NCI-H82 (cell line): ENCODE measurements at places on chromosomes 16 and 17.
A peak's percentile ranks its signal among the peaks of the same experiment; 100 is the strongest.

DNA sequence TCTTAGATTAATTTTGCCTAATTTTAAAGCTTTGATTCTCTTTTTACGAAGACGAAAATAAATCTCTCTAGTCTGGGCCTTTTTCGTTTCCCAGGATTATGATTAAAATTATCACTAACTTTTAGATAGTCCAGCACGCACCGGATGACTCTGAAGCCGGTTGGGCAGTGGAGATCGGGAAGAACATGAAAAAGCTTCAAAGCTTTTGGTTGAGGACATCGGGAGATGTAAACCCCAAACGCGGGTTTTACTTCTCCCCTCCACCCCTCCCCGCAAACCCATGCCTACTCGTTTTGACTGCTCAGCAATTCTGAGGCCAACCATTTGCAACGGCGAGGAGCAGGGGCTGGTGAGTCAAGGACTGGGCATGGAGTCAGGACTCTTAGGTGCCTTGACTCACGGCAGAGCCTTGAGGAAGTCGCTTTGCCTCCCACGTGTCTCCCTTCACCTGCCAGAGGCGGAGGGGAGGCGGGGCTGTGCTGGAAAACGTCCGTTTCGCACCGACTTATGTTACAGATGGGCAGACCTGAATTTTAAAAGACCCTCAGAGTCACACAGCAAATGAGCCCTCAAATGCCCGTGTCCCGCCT lies 989 bp upstream of the DUSP14 start:
- peak; percentile 62 for DNase-seq

DNA sequence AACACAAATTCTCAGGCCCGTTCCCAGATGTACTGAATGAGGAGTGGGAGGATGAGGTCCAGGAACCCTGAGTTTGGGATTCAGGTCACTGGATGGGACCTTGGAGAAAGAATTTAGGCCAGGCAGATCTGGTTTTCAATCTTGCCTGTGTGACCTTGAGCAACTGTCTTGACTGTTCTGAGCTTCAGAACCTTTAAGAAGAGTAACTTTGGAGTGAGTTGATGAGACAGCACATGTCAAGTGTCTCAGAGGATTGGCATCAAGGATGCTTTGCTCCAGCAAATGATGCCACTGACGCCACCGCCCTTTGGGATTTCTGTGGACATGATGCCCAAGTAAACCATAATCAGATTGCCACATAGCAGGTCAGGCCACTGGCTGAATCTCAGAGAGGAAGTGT lies 56.2 kb upstream of the DNAJA2 start:
- no peak for DNase-seq

GRCh38 chr16:27811881-27812280 lies 251.6 kb downstream of the GSG1L start:
- DNase-seq, result no peak

- DNase-seq, result peak; percentile 68
These were observed 7.9 kb upstream of the SLFN14 start for GRCh38 chr17:35568561-35568960.

GRCh38 chr17:33688771-33689170 lies 395.7 kb upstream of the ASIC2 start:
- DNase-seq, result no peak

GRCh38 chr16:27646806-27647205 lies 96.9 kb downstream of the KATNIP start:
- no peak for DNase-seq

- DNase-seq, result no peak
These were observed 21.2 kb upstream of the PHAF1 start for GRCh38 chr16:67088551-67088950.

DNA sequence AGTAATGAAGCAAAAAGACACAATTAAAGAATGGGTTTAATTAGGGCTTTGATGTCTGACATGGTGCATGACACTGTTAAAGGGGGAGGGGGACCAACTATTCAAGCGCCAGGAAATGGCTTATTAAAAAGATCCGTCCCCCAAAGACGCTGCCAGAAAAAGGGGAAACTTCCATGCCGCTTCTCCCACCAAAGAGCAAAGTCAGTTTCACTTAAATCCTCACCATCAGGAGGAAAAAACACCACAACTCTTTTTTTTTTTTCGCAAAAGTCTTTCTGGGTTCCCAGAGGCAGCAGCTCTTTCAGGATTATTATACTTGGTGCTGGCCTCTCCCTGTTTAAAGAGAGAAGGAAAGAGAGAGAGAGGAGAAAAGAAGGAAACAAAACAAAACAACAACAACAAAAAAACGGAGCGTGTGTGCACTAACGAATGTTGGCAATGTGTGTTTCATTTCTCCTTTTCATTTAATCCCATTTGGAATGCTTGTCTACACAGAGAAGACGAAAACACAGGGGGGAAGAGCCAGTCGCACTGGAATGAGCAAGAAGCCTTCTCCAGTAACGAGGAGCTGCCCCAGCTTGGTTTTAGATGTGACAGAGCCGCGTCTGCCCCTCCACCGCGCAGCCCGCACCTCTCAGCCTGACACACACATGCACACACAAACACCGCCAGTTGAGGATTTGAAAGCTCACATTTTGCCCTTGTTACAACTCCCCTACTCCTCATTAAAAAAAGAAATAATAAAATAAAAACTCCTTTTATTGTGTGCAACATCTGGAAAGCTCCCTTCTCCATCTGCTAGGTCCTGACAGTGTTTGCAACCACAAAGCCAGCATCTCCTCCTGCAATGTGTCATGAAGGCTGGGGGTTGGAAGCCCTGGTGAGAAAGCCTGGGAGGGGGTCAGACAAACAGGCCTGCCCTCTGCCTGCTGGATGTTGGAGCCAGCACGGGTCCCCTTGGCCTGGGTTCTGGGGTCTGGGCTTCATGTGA lies 32.7 kb upstream of the AXIN2 start:
- peak; percentile 15 for DNase-seq

DNA sequence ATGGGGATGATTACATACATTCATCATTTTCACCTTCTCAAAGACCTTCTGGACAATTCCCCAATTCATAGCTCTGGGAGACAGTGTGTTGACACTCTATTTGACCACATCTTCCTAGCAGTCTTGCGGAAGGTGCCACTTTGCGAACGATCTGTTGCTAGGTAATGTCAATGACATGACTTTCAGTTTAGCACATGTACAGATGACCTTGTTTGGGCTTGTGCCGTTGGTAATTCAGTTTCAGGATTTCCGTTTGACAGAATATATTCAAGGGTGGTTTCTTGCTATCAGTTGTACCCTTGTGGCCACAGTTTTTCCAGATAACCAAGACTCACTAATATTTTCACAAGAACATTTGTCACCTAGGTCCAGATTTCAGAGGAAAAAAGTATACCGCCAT lies 478.2 kb downstream of the WWOX start:
- DNase-seq, result no peak

DNA sequence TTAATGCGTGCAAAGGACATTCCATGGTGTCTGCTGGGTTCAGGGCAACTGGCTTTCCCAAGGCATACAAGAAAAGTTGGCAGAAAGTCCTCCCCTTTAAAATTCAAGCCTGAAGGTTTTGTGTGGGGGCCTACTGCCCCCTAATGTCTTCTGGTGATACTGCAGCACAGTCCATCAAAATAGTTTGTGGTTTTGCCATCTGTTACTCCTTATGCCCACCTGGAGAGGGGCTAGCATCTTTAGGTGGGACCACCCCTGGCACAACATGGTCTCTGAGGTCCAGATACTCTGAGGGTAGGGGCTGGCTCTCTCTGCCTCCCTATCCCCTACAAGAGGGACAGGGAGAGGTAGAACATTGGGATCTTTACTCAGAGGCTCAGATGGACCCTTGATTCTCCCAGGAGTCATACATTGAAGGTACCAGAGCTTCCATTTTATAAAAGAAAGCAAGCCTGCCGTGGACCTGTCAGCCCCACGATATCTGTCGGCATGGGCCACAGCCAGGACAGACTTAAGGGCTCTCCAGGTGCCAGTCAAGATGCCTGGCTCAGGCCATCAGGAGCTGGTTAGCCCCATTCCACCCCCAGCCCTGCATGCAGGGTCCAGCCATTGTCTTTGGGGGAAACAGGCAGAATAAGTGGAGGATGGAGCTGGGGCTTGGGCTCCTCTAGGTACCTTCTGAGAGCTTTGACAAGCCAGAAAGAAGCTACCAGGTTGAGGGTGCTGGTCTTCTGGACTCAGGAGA lies 6.3 kb downstream of the ESRP2 start:
- peak; percentile 73 for DNase-seq

DNA sequence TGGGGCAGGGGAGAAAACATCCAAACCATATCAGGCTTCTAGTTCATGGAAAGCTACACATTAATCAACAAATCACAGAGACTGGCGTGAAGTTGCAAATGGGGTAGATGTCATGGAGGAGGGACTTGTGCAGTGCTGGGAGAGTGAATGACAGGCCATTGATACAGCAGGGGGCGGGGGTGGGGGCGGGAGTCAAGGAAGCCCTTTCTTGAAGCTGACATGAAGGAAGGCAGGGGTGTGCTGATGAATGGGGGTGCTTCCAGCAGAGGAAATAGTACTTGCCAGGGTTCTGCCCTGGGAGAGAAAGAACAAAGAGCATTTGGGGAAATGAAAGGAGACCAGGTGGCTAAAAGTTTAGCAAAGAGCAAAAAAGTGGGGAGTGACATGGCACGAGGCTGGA lies 269.9 kb downstream of the SHISA9 start:
- DNase-seq, result no peak
